Stimulated activated CD4-positive, alpha-beta T cell treated with anti-CD3 and anti-CD28 coated beads, Interleukin-12 subunit alpha, Interleukin-12 subunit beta, amount 100 ng/mL, for 24 hours (primary cell): ENCODE measurements at places on chromosomes 16 and 17.

DNA sequence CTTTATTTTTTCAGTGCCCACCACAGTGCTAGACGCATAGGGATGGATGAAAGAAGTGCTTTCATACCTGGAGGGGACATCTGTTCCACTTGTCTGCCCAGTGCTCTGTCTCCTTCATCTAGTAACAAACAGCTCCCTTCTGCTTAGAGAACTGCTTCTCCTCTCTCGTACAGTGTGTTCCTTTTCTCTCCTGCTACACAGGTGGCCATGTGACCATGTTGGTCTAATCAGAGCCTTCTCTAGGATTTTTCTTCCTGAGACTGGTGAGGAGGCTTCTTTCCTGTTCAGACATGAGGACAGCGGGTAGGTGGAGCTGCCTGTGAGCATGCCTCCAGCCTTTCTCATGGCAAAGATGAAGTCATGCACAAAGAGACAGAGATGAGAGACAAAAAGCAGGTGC lies 182.7 kb downstream of the TMEM132E start:
- no peak for DNase-seq

- no peak for DNase-seq
These were observed 690 bp downstream of the RPL23 start for GRCh38 chr17:38852771-38853291.

DNA sequence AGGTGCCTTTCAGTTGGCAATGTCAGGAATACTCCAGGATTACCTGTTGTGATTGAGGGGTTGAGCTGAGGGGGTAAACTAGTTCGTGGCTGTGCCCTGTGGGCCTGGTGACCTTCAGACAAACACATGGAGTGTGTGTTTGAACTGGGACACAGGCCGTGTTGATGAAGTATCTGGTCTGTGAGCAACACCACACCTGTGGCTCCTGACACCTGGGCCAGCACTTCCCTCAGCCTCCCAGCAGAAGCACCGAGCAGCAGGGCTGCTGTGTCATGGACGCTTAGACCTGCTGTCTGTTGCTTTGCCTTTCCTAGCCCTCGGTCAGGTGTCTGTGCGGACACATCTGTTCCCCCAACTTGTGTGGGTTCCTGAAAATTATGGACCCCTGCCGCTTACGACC lies 82.9 kb downstream of the KSR1 start:
- DNase-seq: no peak

- DNase-seq: no peak
These were observed 19.1 kb downstream of the QPRT start for GRCh38 chr16:29698042-29698441.

GRCh38 chr16:58495521-58496331 lies 4.2 kb upstream of the NDRG4 start:
- DNase-seq: no peak

DNA sequence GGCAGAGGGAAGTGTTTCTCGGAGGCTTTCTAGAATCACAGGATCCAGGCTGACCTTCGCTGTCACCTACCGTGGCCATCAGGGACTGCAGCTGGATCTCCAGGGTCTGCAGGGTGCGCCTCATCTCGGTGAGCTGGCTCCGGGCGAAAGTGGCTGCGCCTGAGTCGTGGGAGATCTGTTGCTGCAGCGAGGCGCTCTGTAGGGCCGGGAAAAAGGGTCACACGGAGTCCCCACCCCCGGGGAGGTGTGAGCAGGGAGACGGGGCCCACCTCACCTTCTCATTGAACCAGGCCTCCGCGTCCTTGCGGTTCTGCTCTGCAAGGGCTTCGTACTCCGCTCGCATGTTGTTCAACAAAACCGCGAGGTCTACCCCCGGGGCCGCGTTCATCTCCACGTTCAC lies 2.9 kb downstream of the KRT28 start:
- no peak for DNase-seq

GRCh38 chr17:81453712-81454111 lies 58.5 kb downstream of the BAHCC1 start:
- DNase-seq: no peak

DNA sequence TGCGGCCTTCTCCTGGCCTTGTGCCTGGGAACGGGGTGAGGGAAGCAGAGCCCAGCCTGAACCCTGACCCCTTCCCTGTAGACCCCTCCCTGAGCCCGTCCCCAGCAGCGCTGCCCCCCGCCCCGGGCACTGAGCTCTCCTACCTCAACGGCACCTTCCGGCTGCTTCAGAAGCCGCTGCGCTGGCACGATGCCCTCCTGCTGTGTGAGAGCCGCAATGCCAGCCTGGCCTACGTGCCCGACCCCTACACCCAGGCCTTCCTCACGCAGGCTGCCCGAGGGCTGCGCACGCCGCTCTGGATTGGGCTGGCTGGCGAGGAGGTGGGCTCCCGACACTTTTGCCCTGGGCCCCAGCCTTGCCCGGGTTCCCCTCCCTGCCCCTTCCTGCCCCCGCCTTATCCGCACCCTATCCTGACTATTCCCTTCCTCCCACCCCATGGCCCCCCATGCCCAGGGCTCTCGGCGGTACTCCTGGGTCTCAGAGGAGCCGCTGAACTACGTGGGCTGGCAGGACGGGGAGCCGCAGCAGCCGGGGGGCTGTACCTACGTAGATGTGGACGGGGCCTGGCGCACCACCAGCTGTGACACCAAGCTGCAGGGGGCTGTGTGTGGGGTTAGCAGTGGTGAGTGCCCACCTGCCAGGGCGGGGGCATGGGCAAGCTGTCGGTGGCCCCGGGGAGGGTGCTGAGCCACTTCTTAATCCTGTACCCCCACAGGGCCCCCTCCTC lies 62.1 kb downstream of the MRC2 start:
- DNase-seq: no peak

GRCh38 chr16:7998789-7999453 lies 591.4 kb downstream of the TMEM114 start:
- no peak for DNase-seq

GRCh38 chr16:4679850-4680636 lies 13.3 kb upstream of the NUDT16L1 start:
- DNase-seq: no peak

GRCh38 chr16:19757762-19758595 lies 39.9 kb downstream of the IQCK start:
- DNase-seq: no peak

GRCh38 chr16:11232852-11233726 lies 22.9 kb downstream of the SOCS1 start:
- peak; percentile 90 for DNase-seq

GRCh38 chr16:90026135-90026534 lies 6.9 kb upstream of the DBNDD1 start:
- DNase-seq: no peak

GRCh38 chr17:57498443-57498842 lies 242.1 kb downstream of the MSI2 start:
- no peak for DNase-seq

- DNase-seq: peak; percentile 76
These were observed 410 bp upstream of the HOXB5 start for GRCh38 chr17:48593840-48594537.

- no peak for DNase-seq
These were observed 119.0 kb downstream of the CCT6B start for GRCh38 chr17:34842235-34842634.

DNA sequence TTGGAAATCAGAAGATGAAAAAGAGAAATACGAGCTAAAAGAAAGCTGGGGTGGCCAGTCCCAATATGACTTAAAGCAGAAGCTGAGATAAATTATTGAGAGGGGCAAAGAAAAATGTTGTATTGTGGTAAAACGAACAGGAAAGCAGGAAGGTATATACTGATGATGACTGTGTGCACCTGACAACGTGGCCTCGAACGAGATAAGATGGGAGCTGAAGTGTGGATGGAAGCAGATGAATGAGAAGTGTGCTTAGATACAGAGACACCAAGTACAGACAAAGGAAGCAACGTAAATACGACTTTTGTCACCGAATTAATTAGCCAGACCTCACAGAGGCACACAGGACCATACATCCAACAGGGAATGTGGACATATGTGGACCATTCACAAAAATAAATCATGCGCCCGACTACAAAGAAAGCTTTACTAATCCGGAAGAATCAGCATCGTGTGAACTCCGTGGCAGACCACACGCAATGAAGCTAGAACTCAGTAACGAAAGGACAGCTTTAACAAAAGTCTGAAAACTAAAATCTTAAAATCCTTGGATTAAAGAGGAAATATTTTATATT lies 218.7 kb downstream of the RPTOR start:
- DNase-seq: no peak

GRCh38 chr17:50036455-50037261 lies 19.3 kb upstream of the ITGA3 start:
- no peak for DNase-seq

- no peak for DNase-seq
These were observed 47.1 kb downstream of the TVP23C start for GRCh38 chr17:15516150-15516549.

GRCh38 chr17:80345321-80345720 lies 69.6 kb upstream of the ENDOV start:
- DNase-seq: no peak

DNA sequence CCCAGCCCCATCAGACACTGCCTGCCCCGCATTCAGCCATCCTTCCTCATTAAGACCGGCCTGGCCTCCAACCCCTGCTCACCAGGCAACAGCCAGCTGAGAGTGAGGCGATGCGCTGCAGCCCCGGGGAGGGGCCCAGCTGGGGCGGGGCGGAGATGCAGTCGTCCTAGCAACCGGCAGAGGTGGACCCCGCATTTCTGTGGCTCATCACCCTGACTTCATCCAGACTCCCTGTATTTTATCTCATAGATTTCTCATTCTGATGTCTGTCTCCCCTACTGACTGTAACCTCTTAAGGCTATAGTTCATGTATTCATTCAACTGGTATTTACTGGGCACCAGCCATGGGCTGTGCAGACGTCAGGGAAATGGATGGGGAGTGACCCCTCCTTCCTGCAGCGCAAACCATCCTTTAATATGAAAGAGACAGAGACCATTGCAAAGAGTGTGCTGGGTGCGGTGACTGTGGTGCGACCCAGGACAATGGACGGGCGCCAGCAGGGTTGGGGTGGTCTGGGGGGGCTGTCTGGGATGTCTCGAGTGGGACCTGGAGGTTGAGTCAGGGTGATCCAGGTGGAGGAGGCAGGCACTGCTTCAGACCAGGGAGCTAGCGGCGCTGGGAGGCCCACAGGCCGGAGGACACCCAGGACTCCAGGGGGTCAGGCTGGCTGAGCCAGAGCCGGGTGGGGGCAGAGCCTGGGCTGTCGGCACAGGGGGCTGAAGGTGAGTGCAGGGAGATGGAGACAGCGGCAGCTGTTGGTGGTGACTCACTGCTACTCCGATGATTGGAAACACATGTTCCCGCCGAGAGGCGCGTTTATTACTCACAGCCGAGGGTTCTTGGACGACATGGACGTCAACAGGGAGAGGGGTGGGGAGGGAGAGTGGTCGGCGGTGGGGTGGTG lies 10.5 kb upstream of the TIMP2 start:
- no peak for DNase-seq

- DNase-seq: no peak
These were observed 32.1 kb downstream of the GINS2 start for GRCh38 chr16:85656351-85657266.

DNA sequence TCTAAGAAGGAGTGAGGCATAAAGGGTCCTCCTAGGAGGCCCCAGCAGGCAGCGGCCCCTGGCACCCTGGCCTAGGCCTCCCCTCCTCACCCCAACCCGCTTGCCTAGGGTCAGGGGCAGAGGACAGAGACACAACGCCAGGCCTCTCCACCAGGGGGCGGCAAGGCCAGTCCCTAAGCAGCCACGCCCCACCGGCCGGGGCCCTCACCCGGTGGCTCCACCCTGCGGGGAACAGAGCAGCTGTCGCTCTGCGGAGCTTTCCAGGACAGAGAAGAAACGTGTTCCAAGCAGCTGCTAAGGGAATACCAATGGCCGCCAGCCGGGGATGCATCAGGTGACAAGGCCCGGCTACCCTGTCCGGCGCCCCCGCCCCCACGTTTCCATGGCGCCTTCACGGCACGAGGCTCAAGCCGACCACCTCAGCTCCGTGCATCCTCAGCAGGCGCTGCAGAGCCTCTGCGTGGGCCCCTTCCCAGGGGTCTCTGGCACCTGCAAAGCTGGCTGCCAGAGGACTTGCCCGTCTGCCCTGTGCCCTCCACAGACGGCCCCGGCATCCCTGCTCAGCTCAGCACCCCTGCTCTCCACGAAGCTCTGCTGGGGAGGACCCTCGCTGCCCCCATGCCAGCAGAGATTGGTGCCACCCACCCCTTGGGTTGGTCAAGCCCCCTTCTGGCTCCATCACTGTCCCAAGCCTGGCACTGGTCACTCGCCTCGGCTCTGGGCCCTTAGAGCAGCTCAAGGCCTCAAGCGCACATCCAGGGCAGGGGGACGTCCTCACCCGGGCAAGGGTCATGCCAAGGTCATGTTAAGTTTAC lies 5.6 kb downstream of the ZNF598 start:
- peak; percentile 66 for DNase-seq

- no peak for DNase-seq
These were observed 112.6 kb downstream of the BCAS3 start for GRCh38 chr17:60790205-60790604.

DNA sequence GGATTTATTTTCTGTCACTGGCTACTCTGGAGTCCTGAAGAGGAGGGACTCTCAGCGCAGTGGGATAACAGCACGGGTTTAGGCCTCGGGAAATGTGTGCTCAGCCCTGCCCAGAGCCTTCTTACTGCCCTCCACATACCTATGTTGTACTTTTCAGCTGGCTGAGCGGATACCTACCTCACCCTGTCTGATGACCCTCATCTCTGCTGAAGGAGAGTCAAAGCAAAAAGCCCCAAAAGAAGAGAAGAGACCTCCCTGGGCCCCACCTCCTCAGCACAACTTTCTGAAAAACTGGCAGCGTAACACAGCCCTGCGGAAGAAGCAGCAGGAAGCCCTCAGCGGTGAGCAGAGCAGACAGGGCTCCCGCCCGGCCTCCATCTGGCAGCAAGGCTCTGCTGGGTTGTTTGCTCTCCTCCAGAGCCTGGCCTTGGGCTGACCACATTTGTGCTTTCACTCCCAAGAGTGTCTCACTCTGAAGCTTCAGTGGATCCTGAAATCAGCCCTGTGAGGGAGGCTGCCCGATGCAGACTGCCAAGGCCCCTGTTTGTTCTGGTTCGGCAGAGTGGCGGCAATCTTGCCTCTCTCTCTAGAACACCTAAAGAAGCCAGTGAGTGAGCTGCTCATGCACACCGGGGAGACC lies 10.3 kb downstream of the MYCBPAP start:
- no peak for DNase-seq

- peak; percentile 61 for DNase-seq
These were observed 10.7 kb downstream of the TBX2 start for GRCh38 chr17:61410141-61411010.

DNA sequence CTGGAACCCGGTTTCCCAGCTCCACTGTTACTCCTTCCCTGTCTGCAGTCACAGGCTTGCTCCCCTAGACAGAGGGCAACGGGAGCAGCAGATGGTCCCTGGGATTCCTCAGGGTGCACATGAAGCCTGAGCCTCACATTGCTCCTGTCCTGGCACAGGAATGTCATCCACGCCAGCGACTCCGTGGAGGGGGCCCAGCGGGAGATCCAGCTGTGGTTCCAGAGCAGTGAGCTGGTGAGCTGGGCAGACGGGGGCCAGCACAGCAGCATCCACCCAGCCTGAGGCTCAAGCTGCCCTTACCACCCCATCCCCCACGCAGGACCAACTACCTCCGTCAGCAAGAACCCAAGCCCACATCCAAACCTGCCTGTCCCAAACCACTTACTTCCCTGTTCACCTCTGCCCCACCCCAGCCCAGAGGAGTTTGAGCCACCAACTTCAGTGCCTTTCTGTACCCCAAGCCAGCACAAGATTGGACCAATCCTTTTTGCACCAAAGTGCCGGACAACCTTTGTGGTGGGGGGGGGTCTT lies 1.6 kb upstream of the DECR2 start:
- no peak for DNase-seq

GRCh38 chr16:57266531-57267260 lies 17.8 kb downstream of the PLLP start:
- DNase-seq: no peak

- no peak for DNase-seq
These were observed 7.0 kb upstream of the ARHGAP23 start for GRCh38 chr17:38421171-38421841.
